ENCODE measurements at places on chromosomes 16 and 17. TPM values are rescaled to one million over a fixed set of nuclear protein-coding genes. Genes with fewer than 3 reads are reported as not detected.

GRCh38 chr16:54633943-54634362 lies 296.7 kb upstream of the IRX5 start:
- no peak for DNase-seq

KRT33B gene
- total RNA-seq = not detected

CCL17 gene
- not detected for total RNA-seq

CCL15 gene
- total RNA-seq = not detected

- no peak for DNase-seq
These were observed 158.6 kb downstream of the XYLT1 start for GRCh38 chr16:17312094-17312710.

DNA sequence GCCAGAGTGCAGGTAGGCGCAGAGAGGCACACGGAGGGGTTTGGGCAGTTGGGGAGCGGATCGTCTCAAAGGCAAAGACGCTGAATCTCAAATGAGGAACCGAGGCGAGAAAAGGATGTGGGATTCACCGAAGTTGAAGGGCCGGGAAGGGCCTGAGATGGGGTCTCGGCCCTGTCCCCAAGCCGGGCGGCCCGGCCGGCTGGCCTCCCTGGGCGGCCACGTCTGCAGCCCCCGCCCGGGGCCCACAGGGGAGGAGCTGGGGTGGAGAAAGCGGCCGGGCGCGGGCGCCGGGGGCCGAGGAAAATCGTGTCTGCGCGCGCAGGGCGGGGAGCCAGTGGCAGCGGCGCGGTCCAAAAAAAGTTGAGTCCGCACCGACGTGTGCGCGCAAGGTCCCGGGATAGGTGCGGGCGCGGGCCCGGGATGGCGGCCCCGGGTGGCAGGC lies 458 bp downstream of the SLC12A4 start:
- no peak for DNase-seq

ALOX15 gene
- total RNA-seq = 119 TPM

DNA sequence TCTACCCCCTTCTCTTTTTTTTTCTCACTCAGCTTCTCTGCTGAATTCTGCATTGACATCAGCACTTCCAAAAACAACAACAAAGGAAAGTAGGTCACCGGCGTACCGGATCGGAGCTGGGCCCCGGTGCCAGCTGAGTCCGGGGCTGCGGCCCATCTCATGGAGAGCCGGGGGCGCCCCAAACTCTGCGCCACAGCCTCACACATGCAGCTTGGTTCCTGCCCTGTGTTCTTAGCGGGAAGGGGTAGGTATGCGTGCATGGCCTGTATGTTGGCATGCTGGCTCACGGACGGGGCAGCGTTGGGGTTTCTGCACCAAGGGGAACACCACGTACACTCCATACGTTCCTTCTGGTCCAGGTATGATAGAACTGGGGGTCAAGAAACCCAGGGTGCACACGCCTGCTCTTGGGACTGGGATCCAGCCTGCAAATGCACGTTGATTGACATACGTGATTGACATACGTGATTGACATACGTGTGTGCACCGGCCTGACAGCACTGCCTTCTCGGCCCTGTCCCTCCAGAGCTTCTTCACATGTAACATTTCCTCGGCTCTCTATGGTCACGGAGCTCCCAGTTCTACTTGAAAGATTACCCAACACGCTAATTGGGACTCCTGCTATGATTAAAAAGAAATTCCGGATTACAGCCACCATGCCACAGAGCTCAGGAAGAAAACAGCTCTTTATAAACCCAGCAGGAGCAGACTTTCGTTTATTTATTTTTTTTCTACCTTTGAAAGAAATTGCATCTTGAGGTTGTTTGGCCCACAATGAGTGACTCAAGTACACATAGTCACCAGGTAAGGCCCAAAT lies 88.7 kb downstream of the RPA1 start:
- DNase-seq = no peak

DNA sequence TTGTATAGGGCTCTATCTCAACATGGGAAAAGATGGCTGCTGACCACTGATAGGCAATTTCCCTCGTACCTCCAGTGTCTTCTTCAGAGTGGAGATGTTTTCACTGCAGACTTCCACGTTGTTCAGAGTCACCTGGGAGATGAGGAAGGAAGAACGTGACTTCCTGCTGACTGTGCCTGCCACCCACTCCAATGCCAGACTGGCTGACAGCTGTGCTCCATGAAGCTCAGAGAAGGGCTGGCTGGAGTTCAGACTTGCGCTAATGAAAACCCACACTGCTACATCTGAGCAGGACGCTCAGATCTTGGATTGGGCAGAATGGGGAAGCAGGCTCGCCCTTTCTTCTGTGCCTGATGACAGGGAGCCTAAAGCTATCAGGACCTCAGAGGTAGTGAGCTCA lies 33.1 kb downstream of the COG4 start:
- DNase-seq = no peak

Data from omental fat pad (tissue), 4 donors.